Left cardiac atrium (tissue), 4 donors: ENCODE measurements at places on chromosomes 1 and 21. TPM values are rescaled to one million over a fixed set of nuclear protein-coding genes. Genes with fewer than 3 reads are reported as not detected.

The EEIG2 gene
- 8.5 TPM for total RNA-seq

DNA sequence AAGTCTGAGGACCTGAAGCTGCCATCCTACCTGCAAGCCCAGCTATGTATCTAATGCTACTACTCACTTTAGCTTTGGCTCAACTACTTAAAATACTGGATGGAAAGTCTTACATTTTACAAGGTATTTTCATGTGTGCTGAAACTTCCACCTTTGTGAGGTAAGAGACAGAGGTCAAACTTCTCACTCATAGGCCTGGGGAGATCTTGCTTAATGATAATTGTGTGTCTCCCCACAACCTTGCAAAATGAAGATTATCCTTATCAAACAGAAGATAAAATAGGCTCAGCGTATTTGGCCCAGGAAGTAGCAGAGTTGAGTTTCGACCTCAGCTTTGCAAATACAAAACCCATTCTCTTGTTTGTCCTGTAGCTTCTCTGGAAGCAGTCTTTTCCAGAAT, 63.7 kb downstream of the CENPF start:
- DNase-seq, result no peak

DNA sequence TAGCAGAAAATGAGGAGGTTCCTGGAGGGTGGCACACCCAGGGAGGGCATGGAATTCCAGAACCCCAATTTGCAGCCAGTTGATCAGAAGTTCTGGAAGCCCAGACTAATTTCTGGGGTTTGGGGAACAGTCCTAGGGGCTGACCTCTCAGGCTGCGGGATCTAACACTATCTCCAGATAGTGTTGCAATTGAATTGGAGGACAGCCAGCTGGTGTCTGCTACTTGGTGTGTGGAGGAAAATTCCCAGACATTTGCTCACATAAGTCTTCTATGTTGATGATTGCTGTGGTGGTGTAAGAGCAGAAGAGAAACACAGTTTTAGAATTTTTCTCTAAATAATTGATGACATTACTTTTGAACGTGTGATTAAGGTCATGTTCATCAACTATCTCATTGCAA, 154.3 kb upstream of the RNPC3 start:
- no peak for DNase-seq

GRCh38 chr1:101357444-101357986, 120.7 kb downstream of the S1PR1 start:
- DNase-seq, result no peak

DNA sequence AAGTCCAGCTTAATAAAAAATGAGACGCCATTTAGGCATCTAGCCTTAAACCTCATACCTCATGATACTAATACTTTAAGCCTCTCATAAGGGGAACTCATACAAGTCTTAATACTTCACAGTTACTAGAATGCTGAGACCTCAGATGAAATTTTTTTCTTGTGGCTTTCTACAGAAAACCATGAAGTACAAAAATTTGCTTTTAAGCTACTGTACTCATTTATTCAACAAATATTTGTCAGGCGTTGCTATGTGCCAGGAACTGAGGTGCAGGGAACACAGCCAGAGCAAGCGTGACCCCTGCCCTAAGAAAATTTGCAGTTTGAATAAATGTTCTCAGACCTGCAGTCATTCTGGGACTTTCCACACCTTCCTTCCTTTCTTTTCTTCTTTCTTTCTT, 150.6 kb downstream of the MRPL39 start:
- no peak for DNase-seq
